ENCODE measurements at places on chromosomes 5 and 9. TPM values are rescaled to one million over a fixed set of nuclear protein-coding genes. Genes with fewer than 3 reads are reported as not detected.
A peak's percentile ranks its signal among the peaks of the same experiment; 100 is the strongest.

DNA sequence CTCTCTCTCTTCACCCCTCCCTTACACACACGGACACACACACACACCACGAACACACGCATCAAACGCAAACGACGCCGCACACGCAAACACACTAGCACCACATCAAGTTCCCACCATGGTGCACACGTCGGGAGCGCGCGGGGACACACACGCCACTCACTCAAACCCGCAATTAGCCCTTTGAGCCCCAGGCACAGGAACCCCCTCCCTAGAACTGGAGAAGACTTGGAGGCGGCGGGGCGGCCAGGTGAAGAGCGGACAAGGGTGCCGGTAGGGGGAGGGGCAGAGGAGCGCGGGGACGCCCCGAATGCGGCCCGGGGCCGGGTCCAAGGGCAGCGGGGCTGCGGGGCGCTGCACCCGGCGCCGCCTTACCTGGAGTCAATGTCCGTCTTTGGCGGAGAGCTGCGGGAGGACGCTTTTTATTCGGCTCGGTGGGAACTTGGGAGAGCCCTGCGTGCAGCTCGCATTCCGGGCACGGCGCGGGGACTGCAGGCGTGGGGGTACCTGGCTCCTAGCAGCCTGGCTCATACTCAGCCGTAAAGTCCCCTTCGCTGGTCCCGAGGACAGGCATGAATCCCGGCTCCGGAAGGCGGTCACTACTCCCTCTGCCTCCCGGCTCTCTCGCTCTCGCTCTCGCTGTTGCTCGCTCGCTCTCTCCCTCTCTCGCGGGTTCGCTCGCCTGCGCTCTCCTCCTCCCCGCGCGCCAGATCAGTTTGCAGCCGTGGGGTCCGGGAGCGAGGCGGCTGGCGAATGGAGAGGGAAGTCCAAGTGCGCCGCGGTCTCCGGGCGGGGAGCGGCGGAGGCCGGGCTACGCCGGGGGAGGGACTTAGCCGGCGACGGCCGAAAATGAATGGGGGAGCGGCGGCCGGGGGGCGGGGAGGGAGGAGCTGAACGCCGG, at the start of gene BRINP1:
TSS of gene BRINP1 (minus strand) at position 755 of the 901 bp plus-strand sequence. CDS start 56,080 bp downstream, outside the sequence.
- DNase-seq = peak; percentile 94

DNA sequence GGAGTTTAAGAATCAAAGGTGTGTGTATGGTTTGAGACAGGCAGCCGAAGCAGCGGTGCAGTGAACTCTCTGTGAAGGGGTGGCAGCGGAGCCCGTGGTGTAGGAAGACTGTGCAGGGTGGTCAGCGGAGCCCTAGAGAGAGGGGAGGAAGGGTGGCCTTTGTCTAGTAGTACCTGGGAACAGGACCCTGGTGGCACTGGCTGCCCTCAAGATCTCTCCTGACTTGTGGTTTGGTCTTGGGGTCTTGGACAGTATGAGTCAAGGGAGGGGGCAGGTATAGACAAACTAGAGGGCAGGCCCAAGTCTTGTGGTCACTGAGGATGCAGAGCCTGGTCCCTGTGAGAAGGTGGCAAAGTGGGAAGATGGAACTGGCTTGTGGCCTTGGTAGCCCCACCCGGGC, 7.1 kb upstream of the NKX2-5 start:
- DNase-seq = no peak

Gene SVEP1
- 12.1 TPM for total RNA-seq

- no peak for DNase-seq
Observed at GRCh38 chr9:112494153-112494552, 7.5 kb downstream of the KIAA1958 start.

Gene CDHR2
- 0.18 TPM for total RNA-seq

- DNase-seq = no peak
Observed at GRCh38 chr9:34650816-34651215, 1.2 kb upstream of the IL11RA start.

GRCh38 chr5:156497804-156498208, 170.8 kb downstream of the SGCD start:
- no peak for DNase-seq

GRCh38 chr5:79030663-79031484, 38.6 kb downstream of the DMGDH start:
- no peak for DNase-seq

DNA sequence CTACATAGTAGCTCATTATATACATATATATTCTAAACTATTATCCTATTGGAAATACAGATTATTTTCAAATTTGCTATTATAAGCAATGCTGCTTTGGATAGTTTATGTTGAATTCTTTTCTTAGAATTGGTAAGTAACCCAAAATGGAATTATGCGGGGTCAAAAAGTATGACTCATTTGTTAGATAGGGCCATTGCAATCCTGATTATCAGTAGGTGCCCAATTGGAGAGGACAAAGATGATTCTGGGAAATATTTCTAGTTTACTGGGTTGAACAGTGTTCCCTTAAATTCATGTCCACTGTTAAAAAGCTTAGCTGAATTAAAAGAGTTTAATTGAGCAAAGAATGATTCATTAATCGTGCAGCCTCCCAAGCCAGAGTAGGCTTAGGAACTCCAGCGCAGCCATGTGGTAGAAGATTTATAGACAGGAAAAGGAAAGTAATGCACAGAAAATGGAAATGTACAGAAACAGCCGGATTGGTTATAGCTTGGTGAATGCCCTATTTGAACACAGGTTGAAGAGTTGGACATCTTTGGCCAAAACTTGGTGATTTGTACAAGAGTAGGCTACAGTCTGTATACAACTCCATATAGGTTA, 81.8 kb downstream of the GDNF start:
- DNase-seq = no peak

DNA sequence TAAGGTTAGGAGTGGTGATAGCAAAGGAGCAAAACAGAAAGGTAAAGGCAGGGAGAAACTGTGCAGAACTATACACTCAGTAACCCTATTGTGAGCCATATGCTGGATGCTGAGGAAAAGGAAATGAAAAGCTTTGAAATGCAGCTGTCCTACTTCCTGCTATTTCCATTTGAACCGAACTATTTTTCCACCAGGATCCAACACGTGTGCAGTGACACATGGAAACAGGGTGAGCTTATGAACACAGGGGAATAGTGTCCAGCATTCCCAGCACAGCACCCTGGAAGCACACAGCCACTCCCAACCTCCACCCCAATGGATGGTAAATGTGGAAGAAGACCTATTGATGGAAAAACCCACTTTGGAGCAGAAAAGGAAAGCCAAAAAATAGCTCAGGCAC, 69.0 kb upstream of the SLC12A2 start:
- peak; percentile 32 for DNase-seq

All from cerebellum (tissue), 4 donors.